Mesothelial cell of epicardium (in vitro differentiated cells): ENCODE measurements at places on chromosomes 2 and 18. TPM values are rescaled to one million over a fixed set of nuclear protein-coding genes. Genes with fewer than 3 reads are reported as not detected.

- DNase-seq, result no peak
Observed at GRCh38 chr2:215465256-215465655, 29.4 kb upstream of the FN1 start.

GRCh38 chr2:231218366-231218765 is 19.9 kb downstream of the ARMC9 start:
- DNase-seq, result no peak

- no peak for DNase-seq
Observed at GRCh38 chr18:46488471-46489213, 168.4 kb downstream of the LOXHD1 start.

- no peak for DNase-seq
Observed at GRCh38 chr18:63262369-63263335, 56.9 kb downstream of the BCL2 start.

GRCh38 chr2:237315829-237316225 is 98.1 kb downstream of the COL6A3 start:
- no peak for DNase-seq

DNA sequence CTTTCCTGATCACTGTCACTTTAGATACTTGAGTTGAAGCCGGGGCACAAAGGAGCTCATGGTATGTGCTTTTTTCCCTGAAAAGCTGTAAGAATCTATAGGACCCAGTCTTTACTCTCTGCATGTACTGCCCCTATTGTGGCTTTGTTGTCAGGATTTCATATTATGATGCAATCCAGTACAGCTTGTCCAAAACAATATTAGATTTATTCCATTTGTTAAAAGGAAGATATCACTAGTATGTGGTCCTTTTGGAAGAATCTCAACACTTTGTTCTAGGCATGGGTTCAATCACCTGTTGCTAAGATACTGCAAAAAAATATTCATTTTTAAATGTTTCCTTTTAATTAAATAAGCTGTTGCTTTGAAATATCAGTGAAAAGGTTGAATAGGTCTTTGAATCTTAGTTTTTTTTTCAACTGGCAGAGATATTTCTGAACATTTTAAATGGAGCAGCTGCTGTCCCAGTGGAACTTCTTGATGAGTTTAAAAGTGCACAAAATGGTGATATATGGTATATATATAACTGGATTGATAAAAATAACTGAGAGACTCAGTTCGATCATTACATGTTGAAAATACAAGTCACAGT is 256.6 kb upstream of the NT5C1B start:
- DNase-seq, result no peak

DNA sequence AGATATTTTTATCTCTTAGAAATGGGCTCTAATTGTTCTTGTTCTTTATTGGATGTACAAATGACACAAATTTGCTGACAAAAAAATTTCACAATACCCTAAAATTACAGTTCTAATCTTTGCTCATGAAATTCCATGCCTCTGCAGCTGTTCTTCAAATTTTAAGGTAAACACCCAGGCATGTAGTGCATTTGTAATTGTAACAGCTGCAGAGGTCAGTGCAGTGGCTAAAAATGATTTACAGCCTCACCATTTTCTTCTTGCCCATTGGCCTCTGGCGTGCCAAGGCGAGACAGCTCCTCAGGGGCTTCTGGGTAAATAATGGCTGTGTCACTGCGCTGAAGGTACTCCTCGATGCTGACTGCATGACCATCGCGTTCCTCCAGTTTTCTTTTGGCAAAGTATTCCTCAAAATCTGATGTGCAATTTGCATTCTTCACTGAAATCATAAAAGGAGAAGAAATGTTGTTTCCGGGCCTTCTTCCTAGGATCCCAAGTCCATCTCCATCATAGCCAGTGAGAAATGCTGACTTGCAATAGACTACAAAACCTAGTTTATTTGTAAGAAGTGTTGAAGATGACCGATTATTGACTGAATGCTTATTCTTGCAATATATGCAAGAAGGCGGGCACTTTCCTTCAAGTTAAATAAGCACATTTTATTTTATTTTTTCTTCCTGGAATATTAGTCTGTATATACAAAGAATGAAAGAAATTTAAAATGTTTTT is 115.2 kb downstream of the ZEB2 start:
- DNase-seq, result no peak

DNA sequence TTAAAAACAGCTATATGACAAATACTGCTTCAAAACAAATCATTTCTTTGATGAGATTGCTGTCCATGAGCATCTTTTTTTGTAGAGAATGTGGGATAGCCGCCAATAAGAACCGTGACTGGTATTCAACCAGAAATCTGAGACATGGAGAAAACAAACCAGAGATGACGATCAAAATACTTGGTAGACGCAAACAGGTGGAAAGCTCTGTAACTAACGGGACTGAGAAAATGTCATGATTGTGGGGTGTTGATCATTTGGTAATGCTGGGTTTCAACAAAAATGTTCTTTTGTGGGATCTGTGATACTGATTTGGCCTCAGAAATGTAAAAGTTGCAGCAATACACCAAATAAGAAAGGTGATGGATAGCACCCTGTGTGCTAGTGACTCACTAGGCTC is 364.8 kb downstream of the NYAP2 start:
- DNase-seq, result no peak

- no peak for DNase-seq
Observed at GRCh38 chr2:129734343-129735034, 245.0 kb upstream of the RAB6C start.

GRCh38 chr18:63897072-63897471 is 9.6 kb downstream of the SERPINB2 start:
- no peak for DNase-seq

DNA sequence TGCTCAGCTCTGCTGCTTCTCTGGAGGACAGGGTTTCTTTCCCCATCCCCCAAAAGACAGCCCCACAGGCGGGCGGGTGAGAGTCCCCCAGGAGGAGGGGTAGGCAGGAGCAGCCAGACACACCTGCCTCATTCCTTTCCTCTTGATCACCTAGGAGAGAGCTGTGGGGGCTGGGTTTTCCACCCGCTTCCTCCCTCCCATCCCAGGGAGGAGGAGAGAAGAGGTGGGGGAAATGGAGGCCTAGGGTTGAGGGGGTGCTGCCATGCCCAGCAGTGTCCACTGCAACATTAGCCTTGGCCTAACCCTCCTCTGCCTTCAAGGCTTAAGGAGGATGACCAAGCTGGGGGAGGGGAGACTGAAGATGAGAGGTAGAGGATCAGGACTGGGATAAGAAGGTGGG is 14.7 kb downstream of the WNT10A start:
- no peak for DNase-seq

- no peak for DNase-seq
Observed at GRCh38 chr2:69087912-69088240, 74.9 kb downstream of the ANTXR1 start.

GRCh38 chr2:19675856-19676460 is 225.8 kb downstream of the TTC32 start:
- no peak for DNase-seq

- no peak for DNase-seq
Observed at GRCh38 chr18:48850822-48851598, 99.8 kb downstream of the SMAD7 start.

DNA sequence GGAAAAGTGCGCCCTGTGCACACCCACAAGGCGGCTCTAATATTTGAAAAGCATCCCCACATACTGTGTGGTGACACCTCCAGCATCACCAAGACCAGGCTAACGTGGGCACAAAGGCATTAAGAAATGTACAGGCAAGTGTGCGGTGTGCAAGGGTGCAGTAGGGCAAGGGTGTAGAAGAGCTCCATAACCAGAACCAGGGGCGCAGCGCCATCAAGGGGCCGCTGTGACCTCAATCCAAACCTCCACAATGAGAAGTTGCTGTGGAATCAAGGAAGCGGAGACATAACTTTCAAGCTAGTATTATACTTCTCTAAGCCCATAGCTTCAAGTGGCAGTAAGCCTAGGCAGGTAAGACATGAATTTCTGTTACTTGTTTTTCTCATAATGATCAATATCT is 13.0 kb downstream of the L3MBTL4 start:
- DNase-seq, result no peak

GRCh38 chr18:9017167-9017904 is 85.2 kb upstream of the NDUFV2 start:
- DNase-seq, result peak; percentile 60

ASB18 gene
- total RNA-seq, result not detected in 3 replicates

MARCHF4 gene
- total RNA-seq, result 0.05 to 0.09 TPM (median 0.09 TPM) in 3 replicates

HAT1 gene
- total RNA-seq, result 31.4 to 33.8 TPM (median 33.4 TPM) in 3 replicates

EHD3 gene
- 12.7 to 13.2 TPM (median 12.9 TPM) in 3 replicates for total RNA-seq

MC5R gene
- not detected in 3 replicates for total RNA-seq

FAM110C gene
- 6.4 to 9.7 TPM (median 7.8 TPM) in 3 replicates for total RNA-seq

SLC8A1 gene
- 27.2 to 30.7 TPM (median 29.6 TPM) in 3 replicates for total RNA-seq

CBLN2 gene
- total RNA-seq, result 0.53 TPM in 1 of 3 replicates, not detected in the others

RSAD2 gene
- 3.7 to 4.4 TPM (median 4.3 TPM) in 3 replicates for total RNA-seq

ANKRD44 gene
- 7.7 to 10.8 TPM (median 10.4 TPM) in 3 replicates for total RNA-seq
